ENCODE measurements at places on chromosomes 16 and 17.
A peak's percentile ranks its signal among the peaks of the same experiment; 100 is the strongest.

GRCh38 chr17:41082626-41083025 is 1.3 kb upstream of the KRTAP4-7 start:
- DNase-seq, result peak; percentile 78

GRCh38 chr17:16994631-16995030 is 22.7 kb upstream of the TNFRSF13B start:
- no peak for DNase-seq

- no peak for DNase-seq
Measured at GRCh38 chr16:87984632-87985267, 33.5 kb downstream of the BANP start.

DNA sequence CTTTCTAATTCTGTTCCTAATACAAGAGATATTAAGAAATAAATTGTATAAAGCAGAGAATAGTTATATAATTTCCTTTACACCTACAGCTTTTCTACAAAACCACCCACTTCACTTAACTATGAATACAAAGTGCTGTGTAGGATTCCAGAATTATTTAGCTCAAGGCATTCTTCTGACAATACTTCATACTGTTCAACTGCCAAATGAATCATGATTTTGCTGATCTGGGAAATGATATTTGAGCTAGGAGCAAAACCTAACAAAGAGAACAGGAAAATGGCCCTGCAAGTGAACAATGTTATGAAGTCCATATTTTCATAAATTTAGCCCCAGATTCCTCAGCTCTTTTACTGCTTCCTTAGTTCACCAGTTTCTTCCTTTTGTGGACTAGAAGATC is 12.9 kb downstream of the BBS2 start:
- peak; percentile 53 for DNase-seq

DNA sequence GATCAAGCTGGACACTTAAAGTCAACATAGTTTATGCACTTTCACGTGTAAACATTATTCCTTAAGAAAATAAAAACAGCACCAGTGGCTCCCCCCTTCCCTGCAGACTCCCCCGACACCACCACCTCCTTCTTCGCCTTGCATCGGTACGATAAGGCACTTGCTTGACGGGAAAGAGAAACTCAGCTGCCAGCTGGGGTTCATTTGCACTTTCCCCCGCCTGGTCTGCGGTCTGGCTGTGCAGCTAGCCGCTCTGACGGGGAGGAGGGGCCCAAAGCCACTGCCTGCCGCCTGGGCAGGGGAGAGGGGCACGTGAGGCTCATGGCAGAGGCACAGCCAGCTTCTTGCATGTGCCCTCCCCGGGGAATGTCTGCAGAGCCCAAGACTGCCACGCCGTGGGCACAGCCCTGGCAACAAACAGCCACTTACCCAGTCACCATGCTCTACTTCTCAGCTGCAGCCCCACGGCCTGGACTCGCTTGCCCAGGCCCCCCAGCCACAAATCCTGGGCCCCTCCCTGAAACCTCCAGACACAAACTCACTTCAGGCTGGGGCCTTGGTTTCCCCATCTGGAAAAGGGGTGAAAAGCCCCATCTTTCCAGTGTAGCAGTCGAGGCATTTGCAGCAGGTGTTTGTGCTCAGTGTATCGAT is 16.5 kb upstream of the PRM1 start:
- no peak for DNase-seq

DNA sequence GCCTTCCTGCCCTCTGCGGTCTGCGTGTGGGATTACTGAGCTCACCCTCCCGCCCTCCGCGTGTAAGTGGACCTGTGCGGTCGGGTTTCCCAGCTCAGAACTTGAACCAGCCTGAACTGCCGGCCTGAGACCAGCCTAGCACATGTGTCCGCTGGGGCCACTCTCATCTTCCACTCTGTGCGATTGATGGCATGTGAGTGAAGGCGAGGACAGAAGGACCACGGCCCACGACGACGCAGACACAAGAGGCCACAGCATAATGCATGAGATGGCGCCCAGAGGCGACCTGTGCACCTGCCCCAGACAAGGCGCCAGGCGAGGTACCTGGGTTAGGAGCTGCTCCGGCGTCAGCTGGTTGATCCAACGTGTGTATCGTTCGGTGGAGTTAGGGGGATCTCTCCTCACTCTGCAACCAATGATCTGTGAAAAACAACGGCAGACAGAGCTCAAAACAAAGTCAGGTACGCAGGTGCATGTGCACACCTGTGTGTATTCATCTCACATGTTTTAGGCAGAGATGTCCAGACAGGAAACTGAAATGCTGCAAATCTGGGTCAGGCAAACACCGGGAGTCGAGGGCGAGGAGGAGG is 74.5 kb upstream of the METRNL start:
- DNase-seq, result no peak

DNA sequence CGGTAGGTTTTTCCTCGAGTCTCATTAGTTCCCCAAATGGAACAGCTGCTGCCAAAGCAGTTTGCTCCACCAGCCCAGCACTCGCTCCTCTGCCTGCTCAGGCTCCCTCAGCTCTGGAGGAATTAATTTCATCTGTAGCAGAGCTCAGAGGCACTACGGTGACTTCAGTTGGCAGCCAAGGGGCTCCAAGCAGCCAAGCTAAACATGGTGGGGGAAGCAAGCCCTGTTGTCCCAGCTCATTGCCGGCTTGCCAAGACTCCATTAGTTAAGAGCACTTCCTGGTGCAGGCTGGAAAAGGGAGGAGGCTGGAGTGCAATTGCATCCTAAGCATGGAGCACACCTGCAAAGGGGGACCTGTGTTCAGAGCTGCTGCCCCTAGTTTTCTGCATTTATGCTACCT is 78.7 kb upstream of the GPRC5B start:
- no peak for DNase-seq

DNA sequence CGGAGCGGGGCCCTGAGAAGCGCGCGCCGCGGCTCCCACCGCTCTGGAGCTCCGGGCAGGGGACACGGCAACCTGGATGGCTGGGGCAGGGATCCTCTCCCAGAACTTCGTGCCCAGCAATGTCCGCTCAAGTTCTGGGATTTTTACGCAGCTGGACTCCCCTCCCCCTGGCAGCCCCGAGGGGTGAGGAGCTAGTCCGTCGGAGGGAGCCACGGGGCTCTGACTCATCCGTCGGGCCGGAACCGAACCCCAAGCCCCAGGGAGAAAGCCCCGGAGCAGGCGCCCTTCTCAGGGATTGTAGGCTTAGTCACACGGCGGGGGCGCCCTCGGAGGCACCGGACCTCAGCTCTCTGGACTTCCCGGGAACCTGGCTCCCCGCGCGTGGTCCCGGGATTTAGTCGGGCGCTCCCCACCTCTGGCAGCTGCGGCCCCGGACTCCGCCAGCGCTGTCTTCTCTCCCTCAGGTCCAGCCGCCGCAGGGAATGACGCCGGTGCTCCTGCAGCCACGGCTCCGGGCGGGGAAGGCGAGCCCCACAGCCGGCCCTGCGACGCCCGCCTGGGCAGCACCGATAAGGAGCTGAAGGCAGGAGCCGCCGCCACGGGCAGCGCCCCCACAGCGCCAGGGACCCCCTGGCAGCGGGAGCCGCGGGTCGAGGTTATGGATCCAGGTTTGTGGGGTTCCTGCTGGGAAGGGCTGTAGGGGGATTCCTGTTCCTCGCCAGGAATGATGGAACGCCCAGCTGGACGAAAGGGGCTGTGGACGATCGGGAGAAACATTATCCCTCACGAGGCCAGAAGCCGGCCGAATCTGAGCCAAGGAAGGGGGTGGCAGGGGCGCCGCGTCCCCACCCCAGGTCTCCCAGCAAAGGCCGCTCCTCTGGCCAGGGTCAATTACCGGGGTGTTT is 830 bp downstream of the SPHK1 start:
- peak; percentile 65 for DNase-seq

DNA sequence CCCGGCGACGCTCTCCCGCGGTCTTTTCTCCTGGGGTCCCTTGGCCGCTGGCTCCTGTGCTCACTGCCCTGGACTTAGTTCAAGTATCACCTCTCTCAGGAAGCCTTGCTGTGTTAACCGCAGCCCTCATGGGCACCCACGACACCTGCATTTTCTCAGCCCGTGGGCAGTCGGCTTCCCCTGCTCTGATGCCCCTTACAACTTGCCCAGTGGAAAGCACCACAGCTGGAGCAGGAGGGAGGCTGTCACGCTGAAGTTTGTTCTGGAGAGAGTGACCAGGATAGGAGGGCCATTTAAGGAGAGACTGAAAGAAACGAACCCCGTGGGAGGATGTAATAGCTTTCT is 395 bp downstream of the STXBP4 start:
- DNase-seq, result no peak

All from NCI-H226 (cell line).